SHP77 (cell line): ENCODE measurements at places on chromosomes 5 and 9.

- DNase-seq = no peak
Observed at GRCh38 chr5:14655146-14655741, 9.3 kb upstream of the OTULIN start.

DNA sequence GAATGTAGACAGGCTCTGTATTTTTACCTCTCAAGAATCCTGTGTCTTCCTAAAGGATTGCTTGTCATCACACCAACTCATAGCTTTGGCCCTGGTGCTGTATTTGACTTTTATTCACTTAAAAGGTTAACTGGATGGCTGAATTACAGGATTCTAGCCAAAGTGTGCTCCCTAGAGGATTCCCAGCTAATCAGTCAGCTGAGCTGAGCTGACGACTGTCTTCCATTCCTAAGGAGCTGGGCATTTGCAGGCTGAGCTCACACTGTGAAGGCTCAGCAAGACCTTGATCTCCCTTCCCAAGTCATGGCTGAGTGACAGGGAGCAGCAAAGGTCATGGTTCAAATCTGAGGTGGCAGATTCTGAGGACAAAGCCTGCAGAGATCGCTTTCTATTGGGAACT lies 59.0 kb upstream of the PALM2AKAP2 start:
- DNase-seq = no peak

DNA sequence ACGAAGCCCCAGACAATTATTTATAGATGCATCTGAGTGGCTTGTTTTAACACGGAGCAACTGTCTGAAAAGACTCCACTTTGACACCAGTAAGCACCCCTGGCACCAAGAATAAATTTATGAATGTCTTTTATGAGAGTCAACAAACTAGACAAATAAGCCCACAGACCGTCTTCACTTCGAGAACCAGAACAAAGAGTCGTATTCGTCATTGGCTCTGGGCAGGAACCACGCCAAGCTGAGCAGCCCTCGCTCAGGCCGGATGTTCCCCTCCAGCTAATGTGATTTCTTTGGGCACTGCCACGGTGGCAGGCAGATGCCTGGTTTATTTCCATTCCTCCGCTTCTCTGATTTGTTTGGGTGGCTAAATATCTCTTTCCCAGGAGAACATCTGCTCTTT lies 91.9 kb upstream of the STC2 start:
- peak; percentile 64 for DNase-seq

DNA sequence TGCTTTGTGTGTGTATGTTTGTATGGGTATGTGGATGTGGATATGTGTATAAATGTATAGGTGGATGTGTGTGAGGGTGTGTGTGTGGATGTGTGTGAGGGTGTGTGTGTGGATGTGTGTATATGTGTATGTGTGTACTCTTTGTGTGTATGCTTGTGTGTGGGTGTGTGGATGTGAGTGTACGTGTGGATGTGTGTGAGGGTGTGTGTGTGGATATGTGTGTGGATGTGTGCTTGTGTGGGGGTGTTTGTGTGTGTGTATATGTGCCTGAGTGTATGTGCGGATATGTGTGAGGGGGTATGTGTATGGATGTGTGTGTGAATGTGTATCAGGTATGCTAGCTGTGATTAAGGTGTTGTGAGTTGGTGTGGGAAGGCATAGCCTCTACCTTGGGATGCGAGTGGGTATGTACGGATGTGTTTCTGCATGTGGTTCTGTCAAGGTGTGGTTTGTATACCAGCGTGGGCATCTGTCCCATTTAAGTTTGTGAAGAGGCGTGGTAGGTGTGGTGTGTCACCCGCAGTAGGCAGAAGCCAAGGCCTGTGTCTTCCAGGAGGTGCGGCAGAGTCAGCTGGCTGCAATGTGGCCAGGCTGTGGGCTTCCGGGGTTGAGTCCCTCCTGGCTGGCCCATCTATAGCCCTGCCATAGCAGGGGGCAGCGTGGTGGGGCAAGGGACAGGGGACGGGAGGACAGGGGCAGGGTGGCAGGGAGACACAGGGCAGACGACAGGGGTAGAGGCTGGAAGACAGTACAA lies 155.8 kb downstream of the DAB2IP start:
- DNase-seq = no peak

- DNase-seq = no peak
Observed at GRCh38 chr5:179862296-179862695, 3.7 kb upstream of the MRNIP start.

- no peak for DNase-seq
Observed at GRCh38 chr5:90174236-90174635, 235.3 kb downstream of the CETN3 start.

- DNase-seq = no peak
Observed at GRCh38 chr9:89089176-89089575, 89.4 kb downstream of the SHC3 start.

GRCh38 chr9:27382975-27383374 lies 86.0 kb upstream of the EQTN start:
- DNase-seq = no peak

DNA sequence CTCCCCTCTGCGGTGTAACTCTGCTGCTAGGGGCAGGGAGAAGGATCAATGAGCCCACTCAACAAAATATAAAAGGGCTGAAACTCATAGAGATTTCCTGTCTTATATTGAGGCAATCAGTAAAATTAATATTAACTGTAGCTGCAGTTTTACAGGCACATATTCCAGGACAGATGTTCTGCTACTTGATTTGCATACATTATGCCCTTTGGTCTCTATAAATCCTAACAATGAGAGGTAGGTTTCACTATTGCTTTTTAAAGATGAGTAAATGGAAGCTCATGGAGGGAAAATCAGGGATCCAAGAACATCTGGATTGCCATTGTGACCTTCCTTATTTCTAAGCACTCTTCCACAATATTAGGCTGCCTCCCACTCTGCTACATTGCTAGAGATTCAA lies 23.5 kb upstream of the TRIM32 start:
- no peak for DNase-seq

DNA sequence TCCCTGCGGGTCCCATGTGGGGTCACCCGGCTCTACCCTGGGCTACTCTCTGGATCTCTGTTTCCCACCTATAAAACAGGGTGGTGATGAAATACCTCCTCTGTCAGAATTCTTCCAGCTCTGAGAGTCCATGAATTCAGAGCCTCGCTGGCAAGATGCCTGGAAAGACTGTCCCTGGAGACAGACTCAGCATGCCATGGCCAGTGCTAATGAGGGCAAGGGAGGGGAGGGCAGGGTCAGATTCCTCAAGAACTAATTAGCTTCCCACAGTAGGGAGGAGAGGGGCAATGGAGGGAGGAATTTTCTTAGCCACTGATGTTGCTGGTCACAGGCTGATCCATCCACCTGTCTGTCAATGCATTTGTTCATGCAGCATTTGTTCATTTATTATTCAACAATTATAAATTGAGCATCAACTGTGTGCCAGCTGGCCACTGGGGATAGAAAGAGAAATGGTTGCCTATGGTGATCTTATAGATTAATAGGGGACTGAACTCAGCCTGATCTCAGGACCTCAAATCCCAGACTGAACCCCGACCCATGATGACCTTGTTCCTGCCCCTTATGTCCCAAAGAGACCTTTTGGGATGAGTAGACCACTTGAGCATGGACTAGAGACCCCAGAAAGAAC lies 4.7 kb downstream of the SYNPO start:
- DNase-seq = no peak

DNA sequence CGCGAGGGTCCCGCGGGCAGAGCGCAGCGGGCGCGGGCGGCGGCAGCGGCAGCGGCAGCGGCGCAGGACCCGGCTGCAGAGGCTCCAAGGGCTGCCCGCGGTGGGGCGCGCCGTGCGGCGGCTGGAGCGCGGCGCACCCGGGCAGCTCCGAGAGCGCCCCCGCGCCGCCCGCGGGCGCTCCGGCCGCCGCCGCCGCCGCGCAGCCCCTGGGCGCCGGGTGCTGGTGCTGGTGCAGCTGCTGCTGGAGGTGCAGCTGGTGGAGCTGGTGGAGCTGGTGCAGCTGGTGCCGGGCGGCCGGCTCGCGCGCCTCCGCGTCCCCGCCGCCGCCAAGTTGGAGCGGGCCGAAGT lies 644 bp downstream of the IER5L start:
- peak; percentile 60 for DNase-seq

DNA sequence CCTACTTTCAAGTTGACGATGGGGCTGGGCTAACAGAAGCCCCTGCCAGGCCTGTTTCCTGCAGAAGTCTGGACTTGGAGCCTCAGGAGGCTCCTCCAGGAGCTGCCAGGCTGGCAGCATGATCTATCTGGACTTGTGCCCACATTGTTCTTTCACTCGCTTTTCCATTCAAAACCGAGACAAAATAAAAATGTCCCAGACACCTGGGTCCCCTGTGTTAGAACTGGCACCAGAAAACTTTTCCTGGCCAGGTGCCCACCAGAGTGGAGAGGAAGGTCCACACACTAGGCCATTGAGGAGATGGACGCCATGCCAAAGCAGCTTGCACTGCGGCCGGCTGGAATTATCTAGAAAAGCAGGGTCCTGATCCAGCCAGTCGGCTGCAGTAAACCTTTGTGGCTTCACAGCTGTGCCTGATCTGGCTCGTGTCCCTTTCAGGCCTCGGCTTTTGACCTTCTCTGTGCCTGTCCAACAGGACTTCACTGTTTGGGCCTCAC lies 78.2 kb downstream of the GCNT1 start:
- no peak for DNase-seq

DNA sequence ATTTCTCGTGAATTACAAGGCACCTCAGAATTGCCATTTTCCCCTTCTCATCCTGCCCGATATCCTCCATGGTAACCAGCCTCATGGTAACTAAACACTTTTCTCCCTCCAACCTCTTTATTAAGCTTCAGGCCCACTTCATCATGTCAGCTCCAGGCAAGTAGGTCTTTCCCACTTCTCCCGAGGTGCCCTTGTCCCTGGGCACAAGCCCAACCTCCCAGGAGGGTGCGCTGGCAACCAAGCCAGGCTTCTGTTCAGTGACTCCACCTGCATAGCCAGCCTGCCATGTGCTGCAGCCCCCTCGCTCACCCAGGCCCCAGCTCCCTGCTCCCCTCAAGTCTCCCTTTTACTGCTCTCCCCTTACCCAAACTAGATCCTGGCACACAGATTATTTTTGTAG lies 47.4 kb upstream of the AFAP1L1 start:
- no peak for DNase-seq

DNA sequence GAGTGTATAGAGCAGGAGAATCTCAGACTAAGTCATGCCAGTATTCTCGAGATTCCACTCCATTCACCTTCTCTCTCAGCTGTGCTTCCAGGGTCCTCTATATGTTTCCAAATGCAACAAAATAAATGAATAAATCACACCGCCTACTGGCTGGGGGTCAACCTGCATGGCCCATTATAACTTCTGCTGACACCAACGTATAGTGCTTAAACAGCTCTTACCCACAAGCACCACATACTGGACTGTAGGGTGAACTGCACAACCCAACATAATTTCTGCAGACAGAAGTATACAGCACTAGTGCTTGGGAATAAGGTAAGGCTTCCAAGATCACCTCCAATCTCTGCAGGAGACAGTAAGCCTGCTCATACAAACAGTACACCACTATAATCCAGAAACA lies 33.1 kb upstream of the HTR4 start:
- DNase-seq = peak; percentile 16

DNA sequence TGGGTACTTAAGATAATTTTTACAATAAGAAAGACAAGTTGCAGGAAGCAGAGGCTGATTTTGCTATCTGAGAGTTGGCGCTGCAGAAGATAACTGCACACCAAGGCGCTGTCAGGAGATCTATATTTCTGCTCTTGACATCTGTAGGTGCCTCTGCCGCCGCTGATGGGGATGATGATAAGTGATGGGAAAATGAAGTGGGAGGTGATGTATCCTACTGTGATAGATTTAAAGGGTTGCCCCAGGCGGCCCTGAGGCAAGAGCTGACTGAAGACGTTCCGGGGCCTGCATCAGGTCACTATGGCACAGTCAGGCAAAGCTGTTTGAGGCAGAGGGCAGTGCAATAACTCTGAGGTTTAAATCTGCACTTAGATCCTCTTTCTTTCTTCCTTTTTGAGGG lies 78.1 kb downstream of the SNCAIP start:
- no peak for DNase-seq

DNA sequence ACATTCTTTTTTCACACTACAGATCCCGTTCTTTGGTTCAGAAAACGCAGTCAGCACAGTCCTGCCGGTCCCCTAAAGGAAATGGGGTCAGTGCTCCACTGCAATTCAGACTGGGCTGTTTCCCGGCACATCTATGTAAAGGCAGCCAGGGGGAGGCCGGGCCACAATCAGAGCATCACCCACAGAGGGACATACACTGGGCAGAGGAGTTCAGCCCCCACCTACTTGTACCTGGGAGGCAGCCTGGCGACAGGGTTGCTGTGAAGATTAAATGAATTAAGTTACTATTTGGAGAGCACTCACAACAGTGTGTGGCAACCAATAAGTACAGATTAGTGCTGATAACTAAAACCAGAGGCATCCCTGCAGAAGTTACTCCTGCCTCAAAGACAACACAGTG lies 4.5 kb downstream of the PTPN3 start:
- DNase-seq = no peak

DNA sequence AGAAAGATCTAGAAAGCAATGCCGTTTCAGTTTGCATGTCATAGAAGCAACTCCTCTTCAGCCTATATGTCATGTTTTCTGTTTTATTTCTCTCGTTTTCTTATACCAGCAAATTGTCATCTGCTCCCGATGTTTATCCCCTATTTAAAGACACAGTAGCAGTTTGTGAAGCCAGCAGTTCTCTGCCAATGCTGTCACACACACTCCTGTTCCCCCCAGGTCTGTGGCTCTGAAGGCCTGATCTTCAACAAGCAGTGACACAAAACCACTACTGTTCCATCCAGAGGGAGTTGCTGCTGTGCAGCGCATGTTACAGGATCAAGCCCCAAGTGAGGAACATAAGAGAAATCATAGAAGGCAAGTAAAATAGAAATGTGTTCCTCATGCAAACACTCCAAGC lies 364.1 kb upstream of the SLC30A5 start:
- no peak for DNase-seq

DNA sequence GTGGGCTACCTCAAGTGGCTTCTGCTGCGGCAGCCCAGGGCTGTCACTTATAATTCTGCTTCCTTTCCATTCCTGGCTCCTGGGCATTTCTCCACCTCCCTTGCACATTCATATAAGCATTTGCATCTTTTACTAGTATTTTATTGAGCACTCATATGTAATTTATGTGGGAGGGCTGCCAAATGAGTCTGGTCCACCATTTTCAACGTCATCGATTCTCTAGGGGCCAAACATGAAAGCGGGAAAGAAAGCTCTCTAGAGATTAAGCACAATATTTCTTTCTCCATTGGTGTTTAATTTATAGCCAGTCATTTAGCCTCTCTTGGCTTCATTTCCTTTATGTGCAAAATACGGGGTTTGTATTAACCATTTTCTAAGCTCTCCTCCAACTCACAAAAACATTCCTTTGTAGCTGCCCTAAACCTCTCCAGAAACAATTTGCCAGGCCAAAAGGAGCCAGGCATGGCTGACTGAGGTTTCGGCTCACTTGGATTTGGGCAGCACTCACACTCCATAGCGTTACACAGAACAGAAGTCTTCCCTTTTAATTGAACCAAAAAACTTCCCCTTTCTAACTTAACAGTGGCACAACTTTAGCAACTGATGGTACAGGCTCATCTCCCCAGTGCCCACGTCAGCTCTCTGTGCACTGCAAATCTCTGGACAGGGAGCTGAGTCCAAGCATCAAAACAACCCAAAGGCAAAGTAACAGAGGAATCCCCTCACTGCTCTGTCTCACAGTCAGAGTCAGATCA lies 183.5 kb downstream of the ROR2 start:
- no peak for DNase-seq

GRCh38 chr9:27528076-27528885 lies 1.3 kb downstream of the MOB3B start:
- DNase-seq = no peak

- DNase-seq = peak; percentile 39
Observed at GRCh38 chr5:32443541-32444430, 754 bp downstream of the ZFR start.

- DNase-seq = no peak
Observed at GRCh38 chr5:135317286-135317685, 81.7 kb downstream of the MACROH2A1 start.
